ENCODE measurements at places on chromosomes 4 and X.

- no peak for DNase-seq
Observed at GRCh38 chr4:162457071-162457865, 293.5 kb upstream of the FSTL5 start.

DNA sequence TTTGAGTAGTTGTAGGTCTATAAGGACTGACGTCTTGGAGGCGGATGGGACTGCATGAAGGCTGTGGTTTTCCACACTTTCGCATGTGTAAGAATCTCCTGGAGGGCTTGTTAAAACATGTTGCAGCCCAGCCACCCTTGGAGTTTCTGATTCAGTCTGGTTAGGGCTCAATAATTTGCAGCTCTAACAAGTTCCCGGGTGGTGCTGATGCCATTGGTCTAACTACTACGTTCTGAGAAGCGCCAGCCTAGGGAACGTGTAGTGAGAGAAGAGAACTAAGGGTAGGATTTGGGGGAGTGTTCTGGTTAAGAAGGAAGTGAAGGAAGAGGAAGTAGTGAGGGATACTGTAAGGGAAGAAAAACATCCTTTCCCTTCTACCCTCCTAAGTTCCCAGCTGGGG is 138.9 kb downstream of the LARP7 start:
- no peak for DNase-seq

DNA sequence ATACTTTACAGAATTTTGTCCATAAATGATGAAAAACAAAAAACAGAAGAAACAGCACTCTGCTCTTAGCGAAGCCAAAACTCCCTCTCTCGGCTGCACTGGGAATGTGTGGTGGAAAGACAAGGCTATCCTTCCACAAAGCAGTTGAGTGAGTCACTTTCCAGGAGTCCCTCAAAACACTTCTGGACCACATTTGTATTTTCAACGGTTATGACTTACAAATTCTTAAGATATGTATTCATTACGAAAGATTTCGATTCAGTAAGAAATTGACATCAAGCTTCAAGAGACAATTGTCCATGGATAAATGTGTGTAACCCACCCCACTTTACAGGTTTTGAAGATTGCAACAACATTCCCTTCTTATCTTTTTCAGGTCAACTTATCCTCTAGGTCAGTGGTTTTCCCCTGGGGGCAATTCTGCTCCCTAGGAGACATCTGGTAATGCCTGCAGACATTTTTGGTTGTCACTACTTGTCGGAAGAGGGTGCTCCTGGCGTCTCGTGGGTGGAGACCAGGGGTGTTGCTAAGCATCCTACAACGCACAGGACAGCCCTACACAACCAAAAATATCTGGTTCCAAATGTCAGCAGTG is 66.7 kb upstream of the MTNR1A start:
- no peak for DNase-seq

DNA sequence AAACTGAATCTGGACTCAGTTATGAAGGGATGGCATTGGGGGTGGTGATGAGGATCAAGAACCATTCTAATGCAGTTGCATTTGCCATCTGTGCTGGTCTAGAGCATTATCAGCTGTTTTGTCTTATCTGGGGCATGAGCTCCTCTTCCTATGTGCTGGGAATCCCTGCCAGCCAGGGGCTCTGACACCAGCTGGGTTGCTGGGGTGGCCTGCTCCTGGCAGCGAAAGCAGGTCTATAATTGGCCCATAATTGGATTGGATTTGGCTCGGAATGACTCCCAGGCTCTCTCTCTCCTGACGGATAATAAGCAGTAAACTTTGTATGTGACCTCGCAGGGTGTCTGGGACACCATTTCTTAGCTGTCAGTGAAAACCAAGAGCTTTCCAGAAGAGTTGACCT is 34.1 kb downstream of the SMPX start:
- no peak for DNase-seq

GRCh38 chrX:1870421-1870820 is 255.6 kb downstream of the ASMT start:
- DNase-seq = no peak

Data from femur (tissue), 1 donor.